Head of caudate nucleus (tissue), 42 donors: ENCODE measurements at places on chromosomes 3 and 15.

- no peak for DNase-seq
Observed at GRCh38 chr15:42046597-42046996, 25.8 kb upstream of the PLA2G4E start.

DNA sequence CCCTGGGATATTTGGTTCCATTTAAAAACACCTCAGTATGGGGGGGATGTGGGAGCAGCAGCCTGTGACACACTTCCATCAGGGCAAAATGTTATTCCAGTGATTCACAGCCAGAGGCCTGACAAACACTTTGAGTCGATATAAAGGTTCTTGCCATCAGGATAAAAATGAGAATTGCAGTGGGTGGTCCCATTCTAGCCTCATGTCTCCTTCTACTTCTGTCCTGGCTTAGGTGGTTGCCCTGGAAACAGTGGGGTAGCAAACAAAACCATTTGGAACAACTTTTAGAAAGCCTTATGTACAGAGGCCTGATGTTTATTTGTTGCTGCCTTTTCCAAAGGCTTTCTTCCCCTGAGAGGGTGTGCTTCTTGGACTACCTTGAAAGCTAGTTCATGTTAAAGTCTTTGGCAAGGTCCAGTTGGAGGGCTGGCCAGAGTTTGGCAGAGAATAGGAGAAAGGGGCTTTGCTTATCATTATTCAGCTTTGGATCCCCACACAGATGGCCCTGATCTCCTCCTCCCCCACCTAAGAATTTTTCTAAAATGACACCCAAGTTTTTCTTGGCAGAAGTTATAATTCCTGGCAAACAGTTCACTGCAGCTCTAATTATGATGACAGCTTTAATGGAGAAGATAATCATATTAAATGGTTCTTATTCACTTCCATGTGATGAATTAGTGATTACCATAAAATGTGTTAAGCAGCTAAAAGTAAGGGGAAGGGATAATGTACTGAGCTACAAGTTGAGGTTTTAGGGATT, 84.2 kb upstream of the ZNF280D start:
- DNase-seq, result no peak

- no peak for DNase-seq
Observed at GRCh38 chr15:92438471-92438870, 44.8 kb downstream of the ST8SIA2 start.

DNA sequence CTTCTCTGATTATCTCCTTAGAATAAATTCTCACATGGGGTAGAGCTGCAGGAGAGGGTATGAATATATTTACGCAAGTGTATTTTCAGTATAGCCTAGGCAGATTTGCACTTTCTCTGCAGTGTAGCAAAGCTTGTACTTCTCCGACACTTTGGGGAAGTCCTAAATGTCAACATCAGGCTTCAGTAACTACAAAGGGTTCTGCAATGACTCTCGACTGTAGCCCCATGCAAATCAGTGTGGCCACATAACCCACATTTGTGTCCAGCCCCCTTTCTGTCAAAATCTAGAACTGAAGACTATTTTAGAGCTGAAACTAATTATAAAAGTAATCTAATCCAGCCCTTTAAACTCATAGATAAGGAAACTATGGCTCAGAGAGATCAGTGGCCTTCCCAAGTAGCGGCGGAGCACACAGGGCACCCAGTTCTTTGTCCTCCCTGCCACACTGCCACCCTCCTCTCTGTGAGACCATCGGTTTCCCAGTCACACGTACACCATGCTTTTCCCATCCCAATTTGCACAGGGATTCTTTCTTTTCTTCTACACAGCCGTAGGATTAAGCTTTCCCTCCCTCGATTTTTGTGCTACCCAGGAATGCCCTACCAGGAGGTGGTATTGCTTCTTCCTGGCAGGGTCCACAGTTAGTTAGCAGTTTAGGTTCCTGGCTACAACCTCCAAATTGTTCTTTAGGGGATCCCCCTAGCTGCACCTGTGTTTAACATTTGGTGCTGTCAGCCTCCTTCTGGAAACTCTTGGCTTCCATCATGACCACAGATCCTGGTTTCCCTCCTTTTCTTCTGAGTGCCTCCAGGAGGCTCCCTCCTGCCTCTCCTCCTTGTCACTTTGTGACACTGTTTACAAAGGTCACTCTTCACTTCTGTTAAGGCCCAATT, 22.9 kb downstream of the MRAS start:
- peak; percentile 5 for DNase-seq

GRCh38 chr3:135014566-135014965, 219.5 kb downstream of the EPHB1 start:
- DNase-seq, result no peak

- no peak for DNase-seq
Observed at GRCh38 chr3:18445401-18446148, 20.4 kb upstream of the SATB1 start.

- DNase-seq, result no peak
Observed at GRCh38 chr3:64352639-64352992, 127.3 kb upstream of the PRICKLE2 start.

DNA sequence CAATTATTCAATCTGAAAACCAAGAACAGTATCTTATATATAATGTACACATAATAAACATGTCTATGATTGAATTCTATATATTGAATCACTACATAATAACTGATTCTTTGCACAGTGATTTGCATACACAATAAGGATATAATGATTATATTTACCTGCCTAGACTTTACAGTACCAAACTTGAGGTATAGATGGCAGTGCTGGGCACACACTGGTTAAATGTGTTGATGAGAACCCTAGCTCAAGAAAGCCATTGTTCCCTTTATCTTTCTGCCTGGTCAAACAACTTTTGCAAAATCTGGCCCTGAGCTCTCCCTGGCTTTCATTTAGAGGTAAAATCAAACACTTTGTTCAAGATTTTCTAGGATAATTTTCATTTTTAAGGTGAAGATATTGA, 697.7 kb downstream of the TUSC7 start:
- no peak for DNase-seq

DNA sequence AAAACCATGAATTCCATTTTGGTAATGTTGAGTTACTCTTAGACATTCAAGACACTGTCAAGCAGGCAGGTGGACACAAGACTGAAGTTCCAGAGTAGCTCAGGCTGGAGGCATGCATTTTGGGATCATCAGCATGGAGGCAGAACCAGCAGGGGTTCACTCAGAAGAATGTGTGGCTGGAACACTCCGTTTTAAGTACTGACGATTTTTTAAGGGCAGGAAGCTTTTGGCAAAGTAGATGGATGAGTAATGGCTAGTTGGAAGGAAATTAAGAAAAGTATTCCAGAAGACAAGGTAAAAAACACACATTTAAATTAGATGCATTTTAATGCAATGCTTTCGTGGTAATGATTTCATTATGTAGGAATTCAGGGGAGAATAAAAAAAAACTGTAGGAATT, 420.4 kb downstream of the ROBO2 start:
- no peak for DNase-seq

- no peak for DNase-seq
Observed at GRCh38 chr3:105322570-105323273, 44.0 kb upstream of the ALCAM start.

DNA sequence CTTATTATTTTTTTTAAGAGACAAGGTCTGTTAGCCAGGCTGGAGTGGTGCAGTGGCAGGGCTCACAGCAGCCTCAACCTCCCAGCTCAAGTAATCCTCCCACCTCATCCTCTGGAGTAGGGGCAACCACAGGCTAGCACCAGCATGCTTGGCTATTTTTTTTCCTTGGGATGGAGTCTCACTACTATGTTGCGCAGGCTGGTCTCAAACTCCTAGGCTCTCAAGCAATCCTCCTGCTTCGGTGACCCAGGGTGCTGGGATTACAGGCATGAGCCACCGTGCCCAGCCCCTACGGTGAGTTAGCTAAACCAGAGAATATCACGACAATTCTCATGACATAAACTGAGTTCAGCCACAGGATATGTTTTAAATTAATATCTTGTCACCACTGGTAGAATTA, 2.0 kb downstream of the DCUN1D1 start:
- no peak for DNase-seq

- DNase-seq, result no peak
Observed at GRCh38 chr15:72285402-72285801, 13.0 kb upstream of the PARP6 start.

- no peak for DNase-seq
Observed at GRCh38 chr3:31996195-31996594, 14.6 kb downstream of the ZNF860 start.

- no peak for DNase-seq
Observed at GRCh38 chr3:55863028-55863427, 375.9 kb upstream of the WNT5A start.

DNA sequence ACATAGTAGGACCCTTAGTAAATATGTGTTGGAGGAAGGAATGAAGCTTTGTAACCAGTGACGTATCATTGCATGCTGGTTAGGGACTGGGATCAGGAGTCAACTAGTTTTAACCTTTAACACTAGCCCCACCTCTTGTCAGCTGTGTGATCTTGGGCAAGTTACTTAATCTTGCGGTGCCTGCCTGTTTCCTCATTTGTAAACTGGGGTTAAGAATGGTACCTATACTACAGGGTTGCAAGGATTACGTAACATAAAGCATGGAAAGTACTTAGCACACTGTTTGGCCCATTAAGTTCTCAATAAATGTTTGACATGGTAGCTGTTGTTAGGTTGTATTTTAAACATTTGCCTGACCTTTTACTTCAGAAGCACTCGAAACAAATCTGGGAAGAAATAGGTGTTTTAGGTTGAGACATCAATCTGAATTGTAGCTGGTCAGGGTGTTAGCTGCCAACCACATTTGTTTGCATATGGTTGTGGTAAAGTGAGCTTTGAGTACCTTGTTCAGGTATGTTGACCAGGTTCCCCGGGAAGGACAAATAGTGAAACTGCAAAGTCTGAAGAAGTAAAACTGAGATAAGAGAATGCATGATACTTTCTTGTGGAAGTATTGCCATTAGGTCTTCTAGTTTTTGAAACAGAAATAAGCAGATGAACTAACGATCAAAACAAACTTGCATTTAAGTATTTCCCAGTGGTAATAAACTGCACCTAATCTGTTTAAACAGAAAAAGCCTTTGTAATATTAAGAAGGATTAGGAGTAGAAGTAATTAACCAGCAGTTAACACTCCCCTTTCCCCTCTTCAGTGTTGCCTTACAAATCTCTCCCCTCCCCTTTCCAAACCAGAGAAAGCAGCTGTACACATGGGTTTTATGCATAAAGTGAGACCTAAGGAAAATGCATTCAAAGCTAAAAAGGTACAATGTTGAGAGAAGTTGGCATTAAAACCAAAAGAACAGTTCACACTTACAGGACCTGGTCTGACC, 25.8 kb upstream of the SCAANT1 start:
- no peak for DNase-seq

DNA sequence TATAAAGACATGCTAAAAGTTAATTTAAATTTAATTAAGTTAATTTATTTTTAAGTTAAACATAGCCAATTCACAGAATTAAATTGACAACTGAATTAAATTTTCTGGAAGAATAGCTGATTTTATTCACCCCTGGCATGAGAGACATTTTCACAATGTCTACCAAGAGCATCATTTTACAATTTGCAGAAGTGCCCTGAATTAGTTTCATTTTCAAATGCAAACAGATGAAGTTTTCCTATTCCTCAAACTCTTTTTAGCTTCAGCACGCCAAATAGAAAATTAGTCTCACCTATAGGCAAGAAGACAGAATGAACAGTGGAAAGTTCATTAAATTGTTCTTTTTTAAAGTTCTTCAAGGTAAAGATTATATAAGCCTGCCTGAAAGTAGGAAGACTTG, 259.3 kb downstream of the ZBBX start:
- no peak for DNase-seq

- DNase-seq, result no peak
Observed at GRCh38 chr15:23472678-23473077, 25.6 kb upstream of the GOLGA6L2 start.

- DNase-seq, result no peak
Observed at GRCh38 chr3:42488687-42489086, 13.8 kb upstream of the VIPR1 start.

DNA sequence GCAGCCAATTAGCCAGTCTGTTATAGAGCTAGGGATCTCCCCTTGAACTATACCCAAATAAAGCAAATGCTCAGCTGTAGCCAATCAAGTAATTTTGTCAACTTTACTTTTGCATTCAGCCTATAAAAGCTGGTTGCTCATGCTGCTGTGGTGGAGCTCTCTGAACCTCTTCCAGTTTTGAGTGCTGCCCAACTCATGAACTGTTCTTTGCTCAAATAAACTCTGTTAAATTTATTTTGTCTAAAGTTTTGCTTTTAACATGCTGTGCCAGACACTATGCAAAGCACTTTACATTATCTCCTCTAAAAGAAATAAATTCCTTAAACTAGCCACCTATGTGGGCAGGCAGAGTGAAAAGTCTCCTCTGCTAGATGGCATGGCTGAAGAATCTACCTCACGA, 51.6 kb upstream of the PXYLP1 start:
- no peak for DNase-seq

DNA sequence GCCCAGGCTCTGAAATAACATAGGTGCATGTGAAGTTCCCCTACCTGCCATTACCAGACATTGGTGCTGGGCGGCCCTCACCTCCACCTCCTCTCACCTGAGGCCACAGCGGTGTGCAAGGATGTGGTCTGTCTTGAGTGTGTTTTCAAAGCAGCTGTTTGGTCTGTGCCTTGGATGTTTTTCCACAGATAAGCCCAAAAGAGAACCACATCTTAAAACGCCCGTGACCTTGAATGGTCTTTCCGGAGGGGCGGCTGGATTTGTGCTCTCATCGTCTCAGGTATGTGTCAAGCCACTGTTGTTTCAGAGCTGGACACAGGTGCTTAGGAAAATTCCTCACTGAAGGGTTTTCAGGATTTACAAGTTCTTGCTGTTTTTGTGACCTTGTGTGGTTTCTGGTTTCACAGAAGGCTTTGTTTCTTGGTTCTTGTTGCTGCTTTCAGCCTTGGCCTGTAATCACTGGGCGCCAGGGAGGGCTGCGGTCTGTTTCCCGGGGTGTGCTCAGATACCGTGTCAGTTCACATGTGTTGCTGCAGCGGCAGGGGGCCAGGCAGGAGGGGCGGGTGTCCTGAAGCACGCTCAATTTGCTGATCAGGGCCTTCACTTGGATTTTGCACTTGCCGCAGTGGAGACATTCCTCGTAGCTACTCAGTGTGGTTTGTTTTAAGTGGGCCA, 128.4 kb downstream of the IGF1R start:
- no peak for DNase-seq

DNA sequence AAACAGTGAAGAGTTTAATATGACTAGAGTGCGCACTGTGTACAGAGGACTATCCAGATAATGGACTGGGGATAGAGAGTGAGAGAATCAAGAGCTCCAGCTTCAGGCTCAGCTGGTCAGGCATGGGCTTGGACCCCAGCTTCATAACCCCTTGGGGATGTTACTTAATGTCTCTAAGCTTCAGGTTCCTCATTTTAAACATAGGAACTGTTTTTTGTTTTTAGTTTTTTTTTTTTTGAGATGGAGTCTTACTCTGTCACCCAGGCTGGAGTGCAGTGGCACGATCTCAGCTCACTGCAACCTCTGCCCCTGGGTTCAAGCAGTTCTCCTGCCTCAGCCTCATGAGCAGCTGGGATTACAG, 9.9 kb upstream of the BRPF1 start:
- no peak for DNase-seq

GRCh38 chr3:157261000-157261399, 101.1 kb upstream of the CCNL1 start:
- no peak for DNase-seq
